Activated CD8-positive, alpha-beta memory T cell treated with anti-CD3 and anti-CD28 coated beads for 48 hours (primary cell): ENCODE measurements at places on chromosomes 7 and 10.

- DNase-seq = no peak
These were observed 359.6 kb downstream of the ARL4A start for GRCh38 chr7:13047061-13047460.

DNA sequence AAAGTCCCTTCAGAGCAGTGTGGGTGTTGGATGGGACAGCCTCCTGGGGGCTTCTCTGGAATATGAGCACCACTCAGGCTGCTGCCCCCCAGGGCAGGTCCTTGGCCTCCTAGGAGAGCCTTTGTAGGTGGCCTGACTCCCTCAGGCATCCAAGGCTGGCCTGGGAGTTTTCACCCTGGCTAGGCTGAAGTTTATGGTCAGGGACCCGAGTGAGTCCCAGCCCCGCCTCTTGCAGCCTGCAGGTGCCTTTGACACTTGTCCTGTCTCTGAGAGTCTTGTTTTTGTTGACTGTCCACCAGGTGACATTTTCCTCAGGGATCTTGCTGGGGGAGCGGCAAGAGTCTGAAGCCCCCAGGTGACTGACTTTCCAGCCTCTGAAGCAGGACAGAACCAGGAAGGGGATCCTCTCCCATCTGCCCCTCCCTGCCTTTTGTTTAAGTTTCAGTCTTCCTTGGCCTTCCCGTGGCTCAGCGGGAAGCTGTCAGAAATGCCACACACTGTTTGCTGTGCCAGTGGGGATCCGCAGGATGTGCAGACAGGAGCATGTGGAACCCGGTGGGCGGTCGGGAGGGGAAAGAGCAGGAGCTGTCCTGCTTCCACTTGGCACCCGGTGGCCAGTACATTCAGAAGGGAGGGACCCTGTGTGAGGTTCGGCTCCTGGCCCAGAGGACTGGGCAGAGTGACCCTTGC, 59.5 kb downstream of the LRRC18 start:
- no peak for DNase-seq

- DNase-seq = no peak
These were observed 157.9 kb upstream of the INSYN2A start for GRCh38 chr10:127354255-127354654.

- no peak for DNase-seq
These were observed 55.8 kb downstream of the NEURL1 start for GRCh38 chr10:103549349-103549685.

DNA sequence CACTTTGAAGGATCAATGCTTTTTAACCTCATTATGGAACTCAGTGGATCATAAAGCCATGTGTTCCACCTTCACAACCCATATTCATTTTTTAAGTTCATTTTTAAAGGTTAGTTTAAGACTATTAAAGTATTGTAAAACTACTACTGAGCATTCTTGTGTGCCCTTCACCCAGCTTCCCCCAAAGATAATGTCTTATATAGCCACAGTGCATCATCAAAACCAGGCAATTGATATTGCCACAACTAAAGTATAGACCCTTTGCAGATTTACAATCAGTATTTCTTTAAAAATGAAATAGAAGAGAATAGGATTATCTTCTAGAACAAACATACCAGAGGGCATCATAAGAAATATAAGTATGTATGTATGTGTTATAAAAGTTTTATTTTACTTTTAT, 597.1 kb downstream of the CCSER2 start:
- DNase-seq = no peak

DNA sequence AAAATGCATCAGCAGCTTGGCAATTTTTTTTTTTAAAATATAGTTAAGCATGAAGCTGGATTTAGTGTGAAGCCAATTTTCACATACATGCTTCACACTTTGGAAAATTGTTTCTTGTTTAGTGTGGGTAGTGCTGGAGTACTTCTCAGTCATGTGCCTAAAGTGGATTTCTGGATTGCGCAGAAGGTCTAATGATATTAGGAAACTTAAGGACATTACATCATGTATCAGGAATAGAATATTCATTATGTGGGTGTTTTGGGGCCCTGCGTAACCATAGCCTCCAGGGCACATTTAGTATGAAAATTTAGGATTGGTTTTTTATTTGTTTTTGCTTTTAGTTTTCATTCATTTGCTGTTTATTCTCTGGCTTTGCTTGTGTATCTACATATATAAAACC, 28.8 kb upstream of the BNIP3 start:
- DNase-seq = no peak

GRCh38 chr10:61961278-61961677, 59.8 kb downstream of the ARID5B start:
- no peak for DNase-seq

GRCh38 chr7:139232377-139232717, 1.3 kb downstream of the UBN2 start:
- DNase-seq = no peak

GRCh38 chr10:107437921-107438320, 273.4 kb upstream of the SORCS1 start:
- no peak for DNase-seq

GRCh38 chr10:45241865-45242520, 73.4 kb downstream of the OR13A1 start:
- DNase-seq = no peak

DNA sequence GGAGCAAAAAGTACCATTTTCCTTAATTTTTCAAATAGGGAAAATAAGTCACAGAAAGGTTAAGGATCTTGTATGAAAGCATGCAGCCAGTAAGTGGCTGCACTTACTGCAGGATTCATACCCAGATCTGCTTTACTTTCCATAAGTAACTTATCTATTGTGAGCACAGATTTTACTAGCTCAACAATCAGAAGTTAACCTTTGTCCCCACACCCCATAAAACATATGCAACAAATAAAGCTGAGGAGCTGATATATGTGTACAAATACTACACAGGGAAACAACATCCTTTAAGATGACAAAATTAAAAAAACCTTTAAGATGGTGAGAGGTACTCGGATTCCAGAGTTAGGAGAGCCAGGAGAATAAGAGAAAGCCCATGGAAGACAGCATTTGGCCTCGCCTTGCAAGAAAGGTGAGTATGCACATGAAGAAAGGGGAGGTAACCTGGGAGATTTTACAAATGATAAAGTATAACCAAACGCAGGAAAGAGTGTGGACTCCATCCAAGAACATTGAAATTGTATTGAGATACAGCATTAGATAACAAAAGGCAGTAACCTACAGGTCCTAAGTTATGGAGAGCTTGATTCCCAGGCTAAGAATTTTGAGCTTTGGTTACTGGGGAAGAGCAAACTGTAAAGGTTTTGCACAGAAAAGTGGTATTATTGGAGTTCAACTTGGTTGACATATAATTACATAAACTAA, 87.1 kb downstream of the ITGB8 start:
- DNase-seq = no peak

GRCh38 chr10:79615577-79615976, 4.8 kb downstream of the SFTPA1 start:
- DNase-seq = no peak

- DNase-seq = no peak
These were observed 2.3 kb upstream of the KCNIP2 start for GRCh38 chr10:101845893-101846292.

DNA sequence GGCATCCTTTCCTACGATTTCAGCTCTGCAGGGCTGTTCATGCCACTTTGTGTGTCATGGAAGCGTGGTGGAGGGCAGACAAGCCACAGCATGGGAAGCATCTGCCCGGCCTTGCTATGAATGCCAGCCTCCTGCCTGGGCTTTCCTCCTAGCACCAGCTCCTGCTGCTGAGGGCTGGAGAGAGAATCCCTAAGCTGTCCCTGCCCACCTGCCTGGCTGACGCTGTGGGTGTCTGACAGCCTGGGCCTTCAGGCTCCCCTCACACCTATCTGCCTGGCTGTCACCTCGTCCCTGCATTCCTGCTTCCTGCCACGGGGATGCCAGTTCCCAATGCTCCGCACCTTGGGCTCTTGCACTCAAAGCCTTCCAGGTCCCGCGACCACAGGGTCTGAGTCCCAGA, 606.5 kb upstream of the MGMT start:
- DNase-seq = no peak

- DNase-seq = no peak
These were observed 21.6 kb downstream of the KIFBP start for GRCh38 chr10:69010151-69010640.

GRCh38 chr10:125761961-125762360, 13.7 kb downstream of the MMP21 start:
- DNase-seq = no peak

- DNase-seq = no peak
These were observed 131.2 kb downstream of the MPP7 start for GRCh38 chr10:28171468-28172222.

DNA sequence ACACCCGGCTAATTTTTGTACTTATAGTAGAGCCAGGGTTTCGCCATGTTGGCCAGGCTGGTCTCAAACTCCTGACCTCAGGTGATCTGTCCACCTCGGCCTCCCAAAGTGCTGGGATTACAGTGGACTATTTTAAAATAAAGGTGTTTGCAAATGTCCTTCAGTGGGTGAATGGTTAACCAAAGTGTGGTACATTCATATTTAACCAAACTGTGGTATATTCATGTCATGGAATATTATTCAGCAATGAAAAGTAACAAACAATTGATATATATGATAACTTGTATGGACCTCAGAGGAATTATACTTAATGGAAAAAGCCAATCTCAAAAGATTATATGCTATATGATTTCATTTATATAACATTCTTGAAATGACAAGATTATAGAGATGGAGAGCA, 190.0 kb downstream of the CREB5 start:
- no peak for DNase-seq

GRCh38 chr10:30997536-30998235, 34.0 kb downstream of the ZNF438 start:
- no peak for DNase-seq

DNA sequence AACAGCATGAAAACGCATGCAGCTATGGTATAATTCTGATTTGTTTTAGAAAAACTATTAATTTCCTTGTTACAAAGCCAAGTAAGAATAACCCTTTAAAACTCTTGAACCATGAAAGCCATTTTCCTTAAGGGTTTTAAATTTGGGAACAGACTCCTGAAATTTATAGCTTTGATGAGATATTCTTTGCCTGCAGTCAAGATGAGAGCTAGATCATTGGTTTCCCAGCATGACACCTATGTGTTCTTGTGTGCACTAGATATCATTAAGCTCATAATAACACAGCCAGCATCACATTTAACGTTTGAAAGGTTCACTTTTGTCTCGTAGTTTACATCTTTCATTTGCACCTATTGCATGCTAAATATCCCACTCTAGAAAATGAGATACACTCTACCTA, 202.2 kb downstream of the PHF14 start:
- no peak for DNase-seq

DNA sequence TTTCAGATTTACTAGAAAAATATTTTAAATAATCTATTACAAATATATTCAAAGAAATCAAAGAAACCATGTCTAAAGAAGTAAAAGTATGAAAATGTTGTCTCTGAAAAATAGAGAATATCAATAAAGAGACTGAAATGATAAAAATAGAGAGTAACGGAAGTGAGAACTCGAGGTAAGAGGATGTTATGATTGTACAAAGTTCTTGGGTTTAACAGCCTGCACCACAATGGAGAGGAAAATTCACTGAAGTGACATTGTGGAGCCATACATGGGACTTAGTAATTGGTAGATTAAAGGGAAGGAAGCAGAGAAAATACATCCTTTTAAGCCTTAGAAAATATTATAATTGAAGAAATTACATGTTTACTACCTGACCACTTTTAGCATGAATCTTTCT, 77.9 kb downstream of the THSD7A start:
- no peak for DNase-seq

DNA sequence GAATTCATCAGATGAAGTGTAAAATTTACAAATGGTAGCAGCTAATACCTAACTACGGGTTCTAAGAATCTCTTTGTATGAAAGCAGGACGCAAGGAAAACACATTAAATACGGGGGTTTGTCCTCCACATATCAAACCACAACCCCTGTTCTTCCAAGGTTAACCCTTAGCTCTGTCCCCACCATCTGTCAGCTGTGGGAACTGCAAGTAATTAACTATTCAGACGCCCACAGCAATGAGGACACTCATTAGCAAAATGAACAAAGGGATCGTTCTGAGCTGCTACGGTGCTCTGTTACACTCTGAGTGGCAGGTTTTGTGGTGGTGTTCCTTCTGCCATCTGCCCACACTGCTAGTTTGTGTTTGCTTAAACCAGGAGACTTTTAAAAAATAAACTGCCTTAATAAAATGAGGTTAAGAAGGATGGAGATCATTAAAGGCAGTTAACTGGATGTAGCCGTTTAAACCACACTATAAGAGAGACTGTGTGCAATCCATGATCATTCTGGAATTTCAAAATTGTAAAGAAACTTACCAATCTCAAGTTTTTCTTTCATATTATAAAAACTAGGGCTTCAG, 51.4 kb downstream of the C10orf67 start:
- no peak for DNase-seq

DNA sequence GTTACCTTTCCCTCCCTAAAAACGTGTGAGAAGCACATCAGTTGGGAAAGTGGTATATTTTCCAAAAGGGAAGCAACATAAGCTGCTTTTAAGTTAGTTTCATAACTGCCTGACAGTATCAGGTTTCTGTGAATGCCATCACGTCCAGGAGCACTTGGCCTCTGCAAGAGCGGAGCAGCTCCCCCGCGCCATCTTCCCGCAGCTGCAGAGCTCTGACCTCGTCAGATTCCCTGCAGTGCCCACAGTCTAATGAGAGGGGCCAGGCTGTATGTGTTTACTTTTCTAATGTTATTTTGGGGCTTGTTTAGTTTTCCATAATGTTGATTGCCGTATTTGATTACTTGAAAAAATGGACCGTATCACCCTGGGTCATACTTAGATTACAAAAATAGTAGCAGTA, 74.2 kb downstream of the MGMT start:
- no peak for DNase-seq
